ENCODE measurements at places on chromosomes 7 and 10. TPM values are rescaled to one million over a fixed set of nuclear protein-coding genes. Genes with fewer than 3 reads are reported as not detected.

Gene CHRM2
- polyA plus RNA-seq: 0.87 TPM

Gene C10orf62
- polyA plus RNA-seq: not detected

Gene MACC1
- polyA plus RNA-seq: not detected

Gene PRSS37
- 1.6 TPM for polyA plus RNA-seq

Gene CACNB2
- 102 TPM for polyA plus RNA-seq

Gene POLL
- 1.5 TPM for polyA plus RNA-seq
